ENCODE measurements at places on chromosomes 3 and 15.
A peak's percentile ranks its signal among the peaks of the same experiment; 100 is the strongest.

- no peak for DNase-seq
Measured at GRCh38 chr3:12681089-12681942, 17.4 kb upstream of the RAF1 start.

GRCh38 chr15:41730543-41730942 is 43.7 kb upstream of the MAPKBP1 start:
- DNase-seq = no peak

GRCh38 chr15:64574301-64575017 is 114.1 kb downstream of the ZNF609 start:
- no peak for DNase-seq

DNA sequence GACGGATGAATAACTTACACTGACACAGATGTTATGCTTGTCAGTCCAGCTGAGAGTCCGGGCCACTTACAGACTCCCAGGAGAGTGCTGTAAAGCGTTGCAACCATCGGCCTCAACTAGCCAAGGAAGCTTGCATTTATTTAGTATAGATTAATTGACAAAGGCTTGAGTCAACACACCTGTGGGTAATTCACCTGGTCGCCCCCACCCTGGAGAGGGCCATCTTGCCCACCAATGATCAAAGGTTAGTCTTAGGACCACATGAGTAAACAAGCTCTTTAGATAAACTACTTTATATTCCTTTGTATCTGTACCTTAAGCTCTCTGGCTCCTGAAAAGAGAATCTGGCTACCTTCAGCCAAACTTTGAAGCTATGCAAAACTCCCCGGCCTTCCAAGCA is 51.0 kb downstream of the PAK2 start:
- no peak for DNase-seq

DNA sequence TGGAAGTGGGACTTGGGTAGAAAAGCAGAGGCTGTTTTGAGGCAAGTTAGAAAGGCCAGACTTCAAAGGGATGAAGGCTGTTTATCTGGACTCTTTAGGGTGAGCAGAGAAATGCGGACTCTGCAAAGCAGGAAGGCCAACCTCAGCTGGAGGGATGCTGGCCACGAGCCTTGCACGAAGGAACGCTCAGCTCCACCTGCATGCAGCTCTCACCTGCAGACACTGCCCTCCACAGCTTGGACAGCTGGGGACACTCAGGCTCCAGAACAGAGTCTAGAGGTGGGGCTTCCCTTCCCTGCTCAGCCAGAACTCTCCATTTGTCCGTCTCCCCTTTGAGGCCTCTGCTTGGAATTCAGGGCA is 229.7 kb downstream of the ADAMTS17 start:
- no peak for DNase-seq

DNA sequence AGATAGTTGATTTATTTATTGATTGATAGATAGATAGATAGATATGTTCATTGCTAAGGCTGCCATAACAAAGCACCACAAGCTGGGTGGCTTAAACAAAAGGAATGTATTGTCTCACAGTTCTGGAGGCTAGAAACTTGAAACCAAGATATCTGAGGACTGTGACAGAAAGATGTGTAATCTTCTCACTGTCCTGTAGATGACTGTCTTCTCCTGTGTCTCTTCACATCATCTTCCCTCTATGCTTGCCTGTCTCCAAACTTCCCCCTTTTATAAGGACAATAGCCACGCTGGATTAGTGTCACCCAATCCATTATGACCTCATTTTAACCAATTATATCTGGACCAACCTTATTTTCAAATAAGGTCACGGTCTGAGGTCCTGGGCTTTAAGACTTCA is 40.9 kb downstream of the GNB4 start:
- DNase-seq = no peak

DNA sequence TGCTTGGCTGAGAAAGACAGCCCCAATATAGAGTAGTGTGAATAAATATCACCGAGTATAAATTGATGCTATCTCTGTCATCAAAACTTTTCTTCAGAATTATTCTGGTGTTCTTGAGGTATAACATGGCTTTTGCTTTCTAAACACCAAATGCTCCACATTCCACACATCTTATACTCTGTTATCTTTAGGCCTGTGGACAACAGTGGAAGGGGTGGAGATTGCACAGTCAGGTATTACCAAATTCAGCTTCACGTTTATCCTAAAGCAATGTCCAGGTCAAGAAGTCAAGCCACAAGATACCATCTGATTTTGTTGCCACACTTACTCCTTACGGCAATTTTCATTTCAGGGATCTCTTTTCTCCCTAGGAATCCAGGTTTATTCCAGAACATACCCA is 394.8 kb downstream of the SI start:
- no peak for DNase-seq

DNA sequence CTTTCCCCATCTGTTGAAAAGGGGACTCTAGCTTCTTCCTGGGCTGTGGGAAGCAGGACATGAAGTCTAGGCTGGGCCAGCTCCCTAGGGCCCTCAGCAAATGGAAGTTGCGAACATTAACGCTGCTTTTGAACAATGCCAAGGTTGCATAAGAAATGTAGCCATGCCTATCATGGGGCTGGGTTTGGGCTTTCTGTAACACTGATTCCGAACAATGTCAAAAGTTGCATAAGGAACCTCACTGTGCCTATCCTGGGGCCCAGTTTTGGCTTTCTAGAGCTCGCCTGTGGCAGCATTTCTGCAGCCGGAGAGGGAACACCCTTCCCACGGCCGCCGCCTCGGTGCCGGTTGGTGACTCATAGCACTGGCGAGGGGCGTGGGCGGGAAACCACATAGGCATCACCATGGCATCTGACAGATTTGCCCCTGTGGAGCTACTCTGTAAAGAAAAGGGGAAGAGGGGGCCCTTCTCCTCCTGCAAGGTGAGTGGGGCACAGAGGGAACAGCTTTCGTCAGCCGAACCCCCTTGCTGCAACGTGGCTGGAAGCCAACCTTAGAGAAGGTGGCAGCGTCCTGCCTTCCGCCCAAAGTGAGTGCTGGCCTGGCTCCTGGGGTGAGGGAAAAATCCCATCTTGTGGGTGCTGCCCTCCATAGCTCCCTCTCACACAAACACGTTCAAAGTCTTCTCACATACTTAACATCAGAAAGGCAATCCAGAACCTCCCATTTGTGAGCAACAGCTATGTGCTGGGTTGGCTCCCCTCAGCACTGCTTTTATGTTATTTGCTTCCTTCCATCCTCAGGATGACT is 46.6 kb upstream of the ATP2B2 start:
- DNase-seq = peak; percentile 84

- DNase-seq = no peak
Measured at GRCh38 chr15:75669191-75669878, 21.6 kb downstream of the SNX33 start.

DNA sequence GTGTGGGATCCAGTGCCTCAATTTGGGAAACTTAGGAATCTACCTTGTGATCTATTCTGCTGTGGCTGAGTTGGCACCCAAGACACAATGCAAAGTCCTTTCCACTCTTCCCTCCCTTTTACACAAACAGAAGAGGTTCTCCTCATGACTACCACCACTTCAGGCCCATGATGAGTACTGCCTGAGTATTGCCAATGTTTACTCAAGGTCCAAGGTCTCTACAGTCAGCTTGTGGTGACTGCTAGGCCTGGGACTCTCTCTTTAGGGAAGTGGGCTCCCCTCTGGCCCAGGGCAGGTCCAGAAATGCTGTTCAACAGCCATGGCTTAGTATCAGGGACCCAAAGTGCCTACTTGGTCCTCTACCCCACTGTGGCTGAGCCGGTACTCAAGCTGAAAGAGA is 56.8 kb upstream of the PEX5L start:
- DNase-seq = no peak

DNA sequence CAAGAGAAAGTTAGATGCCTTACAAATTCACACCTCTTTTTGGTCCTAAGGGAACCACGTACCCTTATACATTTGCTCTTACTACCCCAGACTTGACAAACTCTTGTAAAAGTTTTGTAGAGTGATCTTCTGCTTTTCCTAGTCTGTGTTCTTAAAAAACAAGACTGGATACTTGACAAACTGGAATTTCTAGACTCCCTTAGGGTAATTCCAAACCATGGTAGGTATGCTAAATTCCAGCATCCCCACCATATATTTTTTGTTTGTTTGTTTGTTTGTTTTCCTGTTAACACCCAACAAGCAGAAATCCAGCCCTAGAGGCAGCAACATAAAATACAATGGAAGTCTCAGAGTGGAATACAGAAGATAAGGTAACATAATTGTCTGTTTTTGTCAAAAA is 280.7 kb upstream of the NR2F2 start:
- no peak for DNase-seq
